ENCODE measurements at places on chromosomes 3 and 15.
A peak's percentile ranks its signal among the peaks of the same experiment; 100 is the strongest.

- DNase-seq = no peak
Measured at GRCh38 chr15:76335307-76336253, 993 bp upstream of the ISL2 start.

- DNase-seq = no peak
Measured at GRCh38 chr15:93983526-93983925, 247.8 kb upstream of the MCTP2 start.

DNA sequence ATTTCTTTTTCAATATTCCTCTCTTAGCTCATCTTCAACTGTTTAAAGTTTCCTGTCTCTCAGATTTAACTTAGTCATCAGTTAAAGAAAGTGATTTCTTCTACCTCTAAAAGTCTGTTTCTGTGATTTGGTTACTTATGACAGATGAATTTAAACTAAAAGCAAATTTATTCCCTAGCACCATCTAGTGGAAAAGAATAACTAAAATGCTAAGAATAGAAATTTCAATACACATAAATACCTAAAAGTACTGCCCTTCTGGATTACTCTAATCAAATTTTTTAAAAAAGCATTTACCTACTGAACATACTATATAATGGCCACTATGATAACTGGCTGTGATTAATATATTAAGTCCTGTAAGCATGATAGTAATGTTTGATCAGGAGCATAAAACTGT is 14.0 kb upstream of the ZCWPW2 start:
- DNase-seq = no peak

- DNase-seq = no peak
Measured at GRCh38 chr3:174821477-174821876, 37.7 kb upstream of the NAALADL2 start.

GRCh38 chr3:189602471-189602870 is 28.7 kb upstream of the TP63 start:
- no peak for DNase-seq

DNA sequence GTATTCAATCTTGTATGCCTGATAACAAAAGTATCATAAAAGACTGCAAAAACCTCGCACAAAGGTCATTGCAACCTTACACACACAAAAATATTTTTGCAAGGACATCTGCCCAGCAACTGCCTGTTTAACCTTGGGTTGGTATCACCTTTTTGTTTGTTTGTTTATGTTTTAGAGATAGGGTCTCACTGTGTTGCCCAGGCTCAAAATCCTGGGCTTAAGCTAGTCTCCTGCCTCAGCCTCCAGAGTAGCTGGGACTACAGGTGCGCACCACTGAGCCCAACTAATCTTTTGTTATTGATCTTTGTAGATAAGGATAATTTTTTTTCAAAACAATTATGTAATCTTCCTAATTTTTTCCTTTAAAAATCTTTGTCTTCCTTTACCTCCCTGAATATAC is 54.2 kb downstream of the SPTSSB start:
- no peak for DNase-seq

GRCh38 chr3:24521420-24522145 is 26.9 kb upstream of the THRB start:
- no peak for DNase-seq

DNA sequence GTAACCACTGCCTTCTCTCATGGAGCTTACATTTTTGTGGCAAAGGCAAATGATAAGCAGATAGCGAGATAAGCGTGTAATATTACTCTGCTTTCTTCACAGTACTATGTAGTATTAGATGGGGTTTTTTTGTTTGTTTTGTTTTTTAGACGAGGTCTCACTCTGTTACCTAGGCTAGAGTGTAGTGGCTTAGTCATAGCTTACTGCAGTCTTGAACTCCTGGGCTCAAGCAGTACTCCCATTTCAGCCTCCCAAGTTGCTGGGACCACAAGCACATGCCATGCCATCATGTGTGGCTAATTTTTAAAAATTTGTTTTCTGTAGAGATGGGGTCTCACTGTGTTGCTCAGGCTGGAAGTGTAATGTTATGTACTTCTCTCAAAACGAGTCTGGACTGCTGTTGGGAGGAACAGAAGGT is 22.9 kb downstream of the MBNL1 start:
- DNase-seq = no peak

- no peak for DNase-seq
Measured at GRCh38 chr15:61989667-61990066, 70.6 kb downstream of the VPS13C start.

- DNase-seq = no peak
Measured at GRCh38 chr15:52649686-52650085, 29.5 kb downstream of the ATOSA start.

DNA sequence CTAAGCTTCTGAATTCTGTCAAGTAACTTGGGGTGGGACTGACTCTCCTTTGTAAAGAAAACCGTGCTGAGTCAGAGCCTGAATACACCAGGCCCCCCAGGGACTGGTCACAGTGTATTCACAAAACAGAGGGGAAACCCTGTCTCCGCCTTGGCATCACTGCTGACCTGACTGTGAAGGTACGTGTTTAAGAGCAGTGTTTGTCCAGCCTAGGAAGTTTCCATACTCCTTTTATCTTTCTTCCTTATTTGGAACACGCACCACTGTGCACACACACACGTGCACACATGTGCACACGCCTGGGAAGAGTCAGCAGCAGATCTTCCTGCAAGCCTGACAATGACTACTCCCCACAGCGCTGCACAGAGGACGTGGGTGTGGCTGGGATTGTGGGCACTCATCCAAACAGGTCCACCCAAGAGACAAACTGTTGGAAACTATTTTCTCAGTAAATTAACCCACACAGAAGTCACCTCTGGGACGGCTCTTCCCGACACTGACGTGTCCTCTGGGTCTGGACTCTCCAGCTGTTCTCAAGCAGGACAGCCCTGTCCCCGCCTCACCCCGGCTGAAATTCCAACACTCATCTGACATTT is 87.7 kb downstream of the ATP10A start:
- no peak for DNase-seq

DNA sequence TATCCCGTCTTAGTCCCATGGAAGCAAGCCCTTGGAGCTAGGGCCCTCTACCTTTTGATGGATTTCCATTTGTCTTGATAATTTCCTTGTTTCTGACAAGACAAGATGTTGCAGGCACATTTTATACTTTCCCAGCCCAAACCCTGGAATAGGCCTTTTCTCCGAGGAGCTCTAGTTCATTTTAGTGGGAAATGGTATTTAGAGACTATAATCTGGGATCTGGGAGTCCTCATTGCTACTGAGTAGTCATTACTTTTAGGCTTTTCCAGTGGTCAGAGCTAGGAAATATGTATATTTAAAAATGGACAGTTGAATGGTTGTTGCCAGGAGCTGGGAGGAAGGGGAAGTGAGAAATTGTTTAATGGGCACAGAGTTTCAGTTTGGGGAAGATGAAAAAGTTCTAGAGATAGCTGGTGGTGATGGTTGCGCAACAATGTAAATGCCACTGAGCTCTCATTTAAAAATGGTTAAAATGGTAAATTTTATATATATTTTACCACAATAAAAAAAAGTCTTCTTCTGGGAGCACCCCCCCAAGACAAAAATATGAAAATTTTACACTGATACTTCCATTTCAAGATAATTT is 31.6 kb downstream of the MLH1 start:
- DNase-seq = no peak

- no peak for DNase-seq
Measured at GRCh38 chr3:43894176-43895049, 203.7 kb downstream of the ABHD5 start.

- DNase-seq = no peak
Measured at GRCh38 chr3:8505621-8506020, 4.0 kb downstream of the LMCD1 start.

- DNase-seq = no peak
Measured at GRCh38 chr15:55250392-55250791, 39.2 kb downstream of the RAB27A start.

- no peak for DNase-seq
Measured at GRCh38 chr3:21505711-21506460, 245.1 kb downstream of the ZNF385D start.

DNA sequence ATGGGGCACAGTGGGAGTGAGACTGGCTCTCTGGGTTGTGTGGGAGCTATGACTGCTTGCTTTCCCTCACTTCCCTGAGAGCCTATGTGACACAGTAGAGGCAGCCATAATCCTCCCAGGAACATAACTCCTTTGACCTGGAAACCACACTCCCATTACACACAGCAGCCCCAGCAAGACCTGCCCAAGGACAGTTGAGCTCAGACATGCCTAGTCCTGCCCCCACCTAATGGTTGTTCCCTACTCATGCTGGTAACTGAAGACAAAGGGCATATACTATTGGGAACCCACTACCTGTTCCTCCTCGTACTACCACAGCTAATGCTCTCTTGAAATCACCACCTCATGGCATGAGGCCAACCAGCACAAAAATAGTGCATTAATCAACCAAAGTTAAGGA is 550.4 kb upstream of the ARPP21 start:
- no peak for DNase-seq

GRCh38 chr3:29772436-29772835 is 491.6 kb downstream of the RBMS3 start:
- DNase-seq = no peak

DNA sequence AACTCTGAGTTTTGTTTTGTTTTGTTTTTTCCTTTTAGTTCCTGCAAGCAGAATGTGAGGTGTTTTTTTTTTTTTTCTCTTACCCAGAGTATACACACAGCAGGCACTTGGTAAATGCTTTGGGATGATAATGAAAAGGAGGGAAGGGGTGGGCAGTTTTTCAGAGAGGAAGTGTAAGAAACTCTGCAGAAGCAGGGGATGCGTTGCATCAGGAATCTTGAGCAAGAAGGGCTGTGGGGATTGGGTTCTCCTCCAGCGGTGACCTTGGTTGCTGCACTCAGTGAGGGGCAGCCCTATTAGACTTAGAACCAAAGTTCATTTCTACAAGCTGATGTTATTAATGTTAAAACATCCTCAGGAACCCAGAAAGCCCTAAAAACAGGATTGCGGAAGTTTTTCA is 32.2 kb upstream of the TMEM158 start:
- no peak for DNase-seq

DNA sequence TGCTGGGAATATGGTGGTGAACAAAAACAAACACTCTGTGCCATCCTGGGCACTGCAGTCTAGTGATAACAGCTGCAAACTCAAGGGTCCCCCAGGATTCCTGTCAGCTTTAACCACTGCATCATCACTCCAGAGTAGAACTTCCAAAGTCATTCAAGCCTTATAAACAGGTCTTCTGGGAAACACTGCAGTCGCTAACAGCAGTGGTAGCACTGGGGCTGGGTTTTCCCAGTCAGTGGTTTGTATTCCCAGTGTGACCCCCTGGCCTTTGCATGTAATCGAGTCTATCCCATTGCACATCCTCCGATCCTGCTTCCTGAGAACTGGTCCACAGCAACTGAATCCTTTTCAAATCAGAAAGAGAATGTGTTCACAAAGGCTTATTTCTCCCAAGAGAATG is 623.5 kb downstream of the EDEM1 start:
- no peak for DNase-seq

GRCh38 chr15:44427756-44428724 is 611 bp downstream of the CTDSPL2 start:
- DNase-seq = peak; percentile 24

- DNase-seq = no peak
Measured at GRCh38 chr3:101423984-101424888, 88.8 kb downstream of the SENP7 start.

- DNase-seq = no peak
Measured at GRCh38 chr15:69117431-69117871, 43.0 kb upstream of the GLCE start.

DNA sequence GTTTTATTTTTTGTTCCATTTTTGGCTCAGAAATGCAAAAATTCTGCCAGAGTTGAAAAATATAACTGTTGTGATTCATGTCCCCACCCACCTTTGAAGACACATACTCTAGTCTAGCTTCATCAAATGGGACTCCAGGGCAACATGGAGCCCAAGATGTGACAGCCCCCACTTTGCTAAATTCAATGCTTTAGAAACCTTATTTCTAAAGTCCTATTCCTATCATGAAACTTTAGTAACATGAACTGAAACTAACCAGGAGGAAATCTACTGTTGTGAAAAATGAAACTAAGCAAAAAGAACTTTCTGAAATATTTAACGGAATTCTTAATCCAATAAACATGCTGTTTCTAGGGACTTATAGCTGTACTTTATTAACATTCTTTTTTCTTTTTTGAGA is 20.3 kb downstream of the UBP1 start:
- DNase-seq = no peak

DNA sequence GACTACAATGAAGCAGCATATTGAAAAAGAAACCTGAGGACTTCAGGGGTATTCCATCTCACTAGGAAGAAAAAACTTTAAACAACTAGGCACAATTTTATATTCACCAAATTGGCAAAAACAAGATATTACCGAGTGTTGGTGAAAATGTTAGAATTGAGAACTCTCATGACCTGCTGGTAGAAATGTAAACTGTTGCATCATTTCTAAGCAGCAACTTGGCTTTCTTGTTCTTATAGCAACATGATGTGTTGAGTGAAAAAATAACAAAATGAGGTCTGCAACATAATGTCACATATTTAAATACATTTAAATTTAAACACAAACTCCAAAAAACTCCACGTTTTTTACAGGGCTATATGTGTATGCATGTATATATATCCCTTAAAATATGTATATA is 59.0 kb upstream of the SPPL2A start:
- DNase-seq = no peak

DNA sequence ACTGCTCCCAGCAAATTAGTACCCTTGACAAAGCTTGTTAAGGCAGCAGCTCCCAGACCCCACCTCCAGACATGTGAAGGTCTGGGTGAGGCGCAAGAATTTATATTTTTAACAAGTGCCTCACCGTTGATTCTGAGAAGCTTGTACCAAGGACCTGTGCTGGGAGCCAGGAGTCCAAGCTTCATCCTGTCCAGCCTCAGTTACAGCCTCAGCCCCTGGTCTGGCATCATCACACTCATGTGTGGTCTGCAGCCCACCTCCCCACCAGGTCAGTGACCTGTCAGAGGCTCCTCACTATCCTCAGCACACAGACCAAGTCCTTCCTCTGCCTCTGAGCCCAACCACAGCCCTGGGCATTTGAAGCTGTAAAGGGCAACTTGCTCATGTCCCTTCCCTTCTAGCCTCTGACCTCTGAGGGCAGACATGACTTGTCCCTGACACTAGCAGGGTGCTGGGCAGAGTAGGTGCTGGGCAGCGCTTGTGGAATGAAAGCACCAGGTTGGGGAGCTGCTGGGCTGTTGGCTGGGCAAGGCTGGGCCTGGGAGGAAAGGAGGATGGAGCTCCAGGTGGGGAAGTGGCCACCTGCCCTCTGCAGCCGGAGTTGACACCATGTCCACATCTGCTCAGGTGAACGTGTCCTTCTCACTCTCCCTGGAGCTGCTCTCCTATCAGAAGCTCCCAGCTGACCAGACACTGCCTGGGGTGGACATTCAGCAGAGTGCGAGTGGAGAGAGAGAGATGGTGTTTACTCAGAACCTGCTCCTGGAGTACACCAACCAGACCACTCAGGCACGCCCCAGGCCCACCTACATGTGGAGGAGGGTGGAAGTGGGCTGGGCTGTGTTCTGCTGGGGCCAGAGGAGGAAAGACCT is 16.9 kb downstream of the ACAA1 start:
- no peak for DNase-seq

- no peak for DNase-seq
Measured at GRCh38 chr15:62869116-62869515, 173.4 kb upstream of the TPM1 start.
